ENCODE measurements at places on chromosomes 12 and 14.

DNA sequence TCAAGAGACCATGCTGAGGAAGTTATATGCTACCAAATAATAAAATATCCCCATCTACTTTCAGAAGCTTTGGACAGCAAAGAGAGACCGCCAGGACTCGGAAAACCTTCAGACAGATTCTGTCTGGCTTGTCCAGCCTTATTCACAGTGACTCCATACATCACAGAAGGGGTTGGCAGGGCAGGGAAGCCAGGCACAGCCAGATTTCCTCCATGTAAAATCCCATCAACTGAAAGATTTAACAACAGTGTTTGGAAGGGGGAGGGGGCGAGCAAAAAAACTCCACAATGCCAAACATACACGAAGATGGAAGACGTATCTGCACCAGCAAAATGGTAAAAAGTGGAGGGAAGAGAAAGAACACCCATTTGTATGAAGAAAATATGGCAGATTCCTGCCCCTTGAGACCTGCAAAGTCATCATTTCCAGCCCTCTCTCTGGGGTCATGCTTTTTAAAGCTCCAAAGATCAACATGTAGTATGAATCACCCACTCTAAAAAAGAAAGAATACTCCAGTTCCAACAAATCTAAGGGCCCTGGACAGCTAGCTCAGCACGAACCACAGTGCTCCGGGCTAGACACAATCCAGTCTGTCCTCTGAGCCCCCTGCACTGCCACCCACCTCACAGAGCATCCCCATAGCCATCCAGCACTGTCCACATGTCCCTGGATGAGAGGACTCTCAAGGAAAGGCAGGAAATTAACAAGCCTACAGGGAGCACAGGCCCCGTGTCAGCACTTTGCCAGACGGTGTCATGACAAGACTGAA is 116.4 kb downstream of the DICER1 start:
- DNase-seq = no peak

- no peak for DNase-seq
Observed at GRCh38 chr12:124920353-124920935, 6.0 kb upstream of the UBC start.

DNA sequence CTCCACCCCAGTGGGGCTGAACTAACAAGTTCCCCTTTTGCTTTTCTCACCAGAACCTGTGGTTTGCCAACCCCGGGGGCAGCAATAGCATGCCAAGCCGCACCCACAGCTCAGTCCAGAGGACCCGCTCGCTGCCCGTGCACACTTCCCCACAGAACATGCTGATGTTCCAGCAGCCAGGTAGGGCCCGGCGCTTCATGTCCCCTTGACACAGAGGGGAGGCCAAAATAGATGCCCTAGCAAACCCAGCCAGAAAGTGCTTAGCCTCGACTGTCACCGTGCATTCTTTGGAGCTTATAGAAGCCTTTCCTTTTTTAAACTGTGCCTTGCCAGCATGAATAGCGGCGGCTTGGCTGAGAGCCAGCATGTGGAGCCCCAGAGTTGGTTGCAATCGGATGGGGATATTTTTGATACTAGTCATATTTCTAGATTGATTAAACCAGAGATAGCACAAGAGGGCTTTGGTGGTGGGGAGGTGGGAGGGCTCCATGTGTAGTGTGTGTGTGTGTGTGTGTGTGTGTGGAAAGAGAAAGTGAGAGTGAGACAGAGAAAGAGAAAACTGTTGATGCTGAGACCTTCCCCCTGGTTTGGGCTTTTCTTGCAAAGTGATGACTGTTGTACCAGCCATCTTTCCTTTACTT is 126.1 kb downstream of the GCH1 start:
- DNase-seq = no peak

DNA sequence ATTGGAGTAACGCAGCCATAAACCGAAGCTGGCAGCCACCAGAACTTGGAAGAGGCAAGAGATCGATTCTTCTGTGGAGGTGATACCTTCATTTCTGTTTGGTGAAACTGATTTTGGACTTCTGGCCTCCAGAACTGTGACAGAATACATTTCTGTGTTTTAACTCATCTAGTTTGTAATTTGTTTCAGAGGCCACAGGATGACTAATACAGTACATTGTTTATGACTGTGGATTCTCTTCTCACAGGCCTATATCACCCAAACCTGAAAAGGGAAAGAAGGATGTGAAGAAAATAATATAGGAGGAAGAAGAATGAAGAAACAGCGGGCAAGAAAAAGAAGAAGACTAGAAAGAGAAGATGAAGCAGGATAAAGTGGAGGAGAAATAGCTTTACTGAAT is 263.8 kb upstream of the DIO2 start:
- DNase-seq = no peak

GRCh38 chr12:49808686-49809380 is 19.4 kb downstream of the NCKAP5L start:
- no peak for DNase-seq

DNA sequence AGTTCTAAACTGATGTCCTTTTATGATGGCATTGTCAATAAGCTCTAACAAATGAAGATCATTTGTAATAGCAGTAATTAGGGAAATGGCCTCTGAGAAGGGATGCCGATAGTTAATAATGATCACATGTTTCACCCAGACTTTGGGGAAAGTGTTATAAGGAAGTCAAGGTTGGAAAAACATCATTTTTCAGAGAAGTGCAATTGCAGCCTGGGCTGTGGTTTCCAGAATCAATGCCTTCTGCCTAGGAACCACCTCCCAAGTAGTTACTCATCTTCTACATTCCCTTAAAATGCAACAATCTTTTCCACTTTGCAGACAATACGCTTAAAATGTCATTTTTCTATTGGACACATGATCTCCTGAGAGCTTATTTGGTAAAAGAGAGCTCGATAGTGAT is 879 bp downstream of the EDDM3A start:
- no peak for DNase-seq

- DNase-seq = no peak
Observed at GRCh38 chr12:24356240-24356804, 406.9 kb upstream of the SOX5 start.

DNA sequence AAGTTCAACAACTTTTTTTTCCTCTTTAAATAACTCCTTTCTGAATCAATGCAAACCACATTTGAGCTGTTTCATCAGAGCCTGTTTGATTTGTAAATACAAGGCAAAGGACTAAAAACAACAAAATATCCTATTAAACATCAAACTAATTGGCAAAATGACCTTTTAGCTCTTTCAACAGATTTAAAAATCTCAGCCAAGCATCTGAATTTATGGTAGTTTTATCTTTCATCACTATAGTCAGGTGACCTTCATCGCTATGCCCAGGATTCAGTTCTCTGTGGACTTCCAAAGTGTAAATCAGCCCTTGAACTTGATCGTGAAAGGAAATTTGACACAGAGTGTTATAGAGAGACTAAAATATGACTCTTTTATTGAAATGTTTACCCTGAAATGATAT is 1554.5 kb upstream of the FLRT2 start:
- no peak for DNase-seq

GRCh38 chr12:19461999-19462398 is 22.7 kb downstream of the AEBP2 start:
- no peak for DNase-seq

GRCh38 chr12:101697197-101697929 is at the start of gene CHPT1:
TSS of gene CHPT1 (plus strand) at chr12:101697640. CDS start at chr12:101697862, 222 bp downstream.
- peak; percentile 73 for DNase-seq

DNA sequence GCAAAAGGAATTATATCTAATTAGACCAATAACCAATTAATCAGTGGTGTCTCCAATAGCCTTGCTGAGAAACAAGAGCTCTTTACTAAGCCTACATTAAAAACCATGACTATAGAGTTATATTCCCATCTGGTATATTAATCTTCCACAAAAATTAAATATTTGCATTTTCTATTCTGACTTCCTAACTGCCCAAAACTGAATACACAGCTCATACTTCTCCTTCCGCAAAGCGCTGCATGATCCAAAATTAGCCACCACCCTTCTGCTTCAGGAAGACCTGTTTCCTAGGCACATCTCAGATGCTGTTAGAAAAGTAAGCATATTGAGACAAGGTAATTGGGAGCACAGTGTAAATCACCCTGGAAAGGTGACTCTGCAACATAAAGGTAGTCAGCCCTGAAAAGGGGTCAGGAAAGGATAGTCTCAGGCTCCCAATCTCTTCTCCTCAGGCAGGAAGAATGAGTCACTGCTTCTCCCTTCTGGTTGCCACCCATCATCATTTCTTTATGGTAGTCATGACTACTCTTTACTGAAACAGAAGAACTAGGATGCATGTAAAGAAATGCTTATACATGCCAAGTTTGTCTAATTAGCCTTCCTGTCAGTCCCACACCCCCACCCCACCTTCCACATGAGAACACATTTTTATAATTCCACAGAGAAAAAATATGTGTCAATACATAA is 54.3 kb downstream of the PLCZ1 start:
- DNase-seq = no peak

- DNase-seq = no peak
Observed at GRCh38 chr12:119019166-119019565, 37.8 kb downstream of the SRRM4 start.

DNA sequence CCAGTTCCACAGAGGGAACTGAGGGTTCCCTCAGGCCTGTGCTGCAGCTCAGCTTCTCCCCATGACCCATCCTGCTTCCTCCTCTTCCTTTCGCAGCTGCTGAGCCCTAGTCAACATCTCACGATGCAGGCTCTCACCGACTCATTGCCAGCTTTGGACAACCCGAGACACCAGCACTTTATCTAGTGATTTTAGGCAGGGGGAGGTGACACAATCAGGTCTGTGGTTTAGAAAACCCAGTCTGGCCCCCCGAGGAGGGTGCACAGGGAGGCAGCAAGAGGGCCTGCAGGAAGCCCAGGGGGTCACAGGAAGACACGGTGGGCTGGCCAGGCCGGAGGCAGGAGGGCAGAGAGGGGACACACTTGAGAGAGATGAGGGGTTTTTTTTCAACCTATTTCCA is 35.4 kb downstream of the DIO3 start:
- DNase-seq = no peak

DNA sequence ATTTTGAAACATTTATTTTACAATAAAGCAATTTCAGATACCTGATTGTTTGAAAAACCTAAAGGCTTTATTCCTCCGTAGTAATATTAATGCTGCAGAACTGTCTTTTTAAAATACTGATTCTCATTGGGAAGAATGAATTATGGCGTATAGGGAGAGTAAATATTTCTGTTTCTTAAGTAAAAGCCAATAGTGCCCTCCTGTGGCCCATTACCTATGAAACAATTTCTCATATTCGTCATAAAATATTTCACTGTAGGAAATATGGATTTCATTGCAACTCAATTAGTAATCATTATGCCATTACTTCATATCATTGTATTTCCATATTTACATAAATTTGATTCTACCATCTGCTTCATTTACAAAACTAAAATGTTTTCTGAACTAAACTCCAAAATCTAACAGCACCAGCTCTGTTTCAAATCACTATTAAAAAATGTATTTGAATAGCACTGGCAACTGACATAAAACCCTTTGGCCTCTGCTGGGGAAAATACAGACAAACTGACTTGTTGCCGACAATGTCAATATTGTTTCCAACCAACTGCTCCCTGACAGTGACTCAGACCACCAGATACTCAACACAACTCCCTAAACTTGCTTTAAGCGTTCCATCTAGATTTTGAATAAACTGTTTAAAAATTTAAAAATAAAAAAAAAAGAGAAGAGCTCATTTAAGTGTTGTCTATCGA is 290.3 kb downstream of the NAV3 start:
- DNase-seq = no peak

DNA sequence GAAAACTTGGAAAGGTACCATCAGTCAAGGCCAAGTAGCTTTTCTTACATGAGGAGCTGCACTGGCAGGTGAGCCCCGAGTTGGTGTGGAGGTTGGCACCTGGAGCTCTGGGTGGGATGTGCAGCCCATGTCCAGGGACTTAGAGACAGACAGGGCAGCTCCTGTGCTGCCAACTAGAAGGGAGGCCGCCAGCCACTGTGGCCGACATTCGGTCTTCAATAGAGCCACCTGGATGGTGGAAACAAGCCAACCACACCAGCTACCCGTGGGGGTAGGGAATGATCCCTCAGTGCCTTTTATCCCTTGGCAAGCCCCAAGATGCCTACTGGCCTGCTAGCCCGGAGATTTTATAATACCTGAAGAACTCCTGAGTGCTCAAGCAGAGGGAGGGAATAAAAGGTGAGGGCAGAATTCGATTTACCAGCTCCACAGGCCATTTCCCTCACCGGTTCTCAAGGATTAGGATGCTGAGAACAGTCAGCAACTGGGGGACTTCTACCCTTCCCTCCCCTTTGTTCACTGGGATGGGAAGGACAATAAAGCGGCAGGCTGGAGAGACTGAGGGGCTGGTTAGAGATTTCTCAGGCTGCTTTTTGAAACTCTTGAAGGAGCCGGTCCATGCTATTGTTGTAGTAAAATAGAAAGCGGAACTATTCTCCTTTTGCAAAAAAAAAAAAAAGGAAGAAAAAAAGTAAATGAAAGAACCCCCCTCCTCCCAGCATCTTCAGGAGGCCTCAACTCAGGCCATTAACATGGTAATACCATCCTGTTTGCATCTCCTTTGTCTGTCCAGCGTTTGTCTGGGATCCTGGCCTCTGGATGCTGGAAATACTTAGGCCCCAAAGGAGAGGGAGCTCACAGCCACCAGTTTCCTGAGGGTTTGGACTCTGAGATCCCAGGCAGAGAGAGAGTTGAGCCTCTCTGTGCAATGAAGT is 321.6 kb downstream of the ZFP36L1 start:
- DNase-seq = no peak

Measured in NCI-H774 (cell line).